ENCODE measurements at places on chromosomes 7 and 10. TPM values are rescaled to one million over a fixed set of nuclear protein-coding genes. Genes with fewer than 3 reads are reported as not detected.

Gene COL17A1
- 0.02 TPM for polyA plus RNA-seq

Gene OR2A25
- not detected for polyA plus RNA-seq

- DNase-seq = no peak
Measured at GRCh38 chr10:44056967-44057805, 327.7 kb downstream of the CXCL12 start.

Gene PAPOLB
- polyA plus RNA-seq = 0.02 TPM

GRCh38 chr7:154774303-154774969, 228.5 kb downstream of the PAXIP1 start:
- DNase-seq = no peak

DNA sequence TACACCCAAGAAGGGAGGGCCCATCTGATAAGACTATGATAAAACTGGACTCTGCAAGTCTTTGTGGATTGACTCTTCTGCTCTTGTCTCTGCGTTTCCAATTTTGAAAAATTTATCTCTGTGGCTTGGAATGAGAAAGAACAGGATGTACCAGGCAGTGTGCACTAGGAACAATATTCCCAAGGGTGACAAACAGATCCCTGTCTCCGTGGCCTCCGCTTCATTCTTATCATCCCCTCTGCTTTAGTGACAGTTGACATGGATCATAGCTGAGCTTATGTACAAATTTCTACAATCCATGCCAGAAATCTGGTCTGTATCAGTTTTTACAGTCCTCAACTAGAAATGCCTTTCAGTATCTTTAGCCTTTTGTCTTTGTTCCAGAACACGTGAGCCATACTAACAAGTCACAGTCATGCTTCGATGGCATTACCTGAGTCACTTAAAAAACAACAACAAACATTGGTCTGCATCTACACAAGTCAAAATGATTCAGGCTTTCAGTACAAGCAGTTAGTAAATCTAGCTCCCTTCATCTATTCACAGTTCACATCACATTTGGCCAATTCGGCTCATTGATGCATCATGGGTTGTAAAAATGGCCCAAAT, 393.6 kb upstream of the CELF2 start:
- no peak for DNase-seq

- no peak for DNase-seq
Measured at GRCh38 chr10:105800641-105801040, 1159.6 kb downstream of the SORCS3 start.

GRCh38 chr7:139422126-139422525, 61.3 kb downstream of the KLRG2 start:
- DNase-seq = no peak

GRCh38 chr7:131010717-131011431, 276.9 kb upstream of the KLF14 start:
- DNase-seq = no peak

DNA sequence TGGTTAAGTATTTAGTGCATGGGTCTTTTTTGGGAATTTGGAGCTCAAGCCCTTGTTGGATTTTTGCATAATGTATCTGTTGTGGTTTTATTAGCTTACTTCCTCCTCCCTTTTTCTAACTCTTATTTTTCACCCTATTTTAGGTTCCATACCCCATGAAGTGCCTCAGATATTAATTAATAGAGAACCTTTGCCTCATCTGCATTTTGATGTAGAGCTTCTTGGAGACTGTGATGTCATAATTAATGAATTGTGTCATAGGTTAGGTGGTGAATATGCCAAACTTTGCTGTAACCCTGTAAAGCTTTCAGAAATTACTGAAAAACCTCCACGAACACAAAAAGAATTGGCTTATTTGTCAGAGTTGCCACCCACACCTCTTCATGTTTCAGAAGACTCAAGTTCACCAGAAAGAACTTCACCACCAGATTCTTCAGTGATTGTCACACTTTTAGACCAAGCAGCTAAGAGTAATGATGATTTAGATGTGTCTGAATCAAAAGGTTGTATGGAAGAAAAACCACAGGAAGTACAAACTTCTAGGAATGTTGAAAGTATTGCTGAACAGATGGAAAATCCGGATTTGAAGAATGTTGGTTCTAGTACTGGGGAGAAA, 28.0 kb downstream of the SIRT1 start:
- no peak for DNase-seq

DNA sequence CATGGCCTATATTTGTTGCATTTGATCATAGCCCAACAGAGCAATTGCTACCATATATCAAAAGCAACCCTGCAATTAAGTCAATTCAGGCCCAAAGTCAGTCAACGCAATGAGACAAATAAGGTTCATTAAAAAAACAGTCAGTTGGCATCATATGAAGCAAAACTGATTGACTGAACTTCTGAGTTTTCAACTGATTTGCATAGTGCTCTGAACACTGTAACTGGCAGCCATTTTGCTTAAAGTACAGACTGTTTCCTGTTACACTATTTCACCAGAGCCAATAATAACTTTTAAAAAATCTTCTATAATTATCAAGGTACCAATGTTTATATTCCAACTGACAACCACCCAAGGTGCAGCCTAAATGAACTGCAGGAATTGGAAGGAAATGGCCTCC, 68.4 kb upstream of the RAPGEF5 start:
- no peak for DNase-seq

Gene GRM3
- not detected for polyA plus RNA-seq

Gene TRIM50
- not detected for polyA plus RNA-seq

Gene DKK1
- polyA plus RNA-seq = 575 TPM

DNA sequence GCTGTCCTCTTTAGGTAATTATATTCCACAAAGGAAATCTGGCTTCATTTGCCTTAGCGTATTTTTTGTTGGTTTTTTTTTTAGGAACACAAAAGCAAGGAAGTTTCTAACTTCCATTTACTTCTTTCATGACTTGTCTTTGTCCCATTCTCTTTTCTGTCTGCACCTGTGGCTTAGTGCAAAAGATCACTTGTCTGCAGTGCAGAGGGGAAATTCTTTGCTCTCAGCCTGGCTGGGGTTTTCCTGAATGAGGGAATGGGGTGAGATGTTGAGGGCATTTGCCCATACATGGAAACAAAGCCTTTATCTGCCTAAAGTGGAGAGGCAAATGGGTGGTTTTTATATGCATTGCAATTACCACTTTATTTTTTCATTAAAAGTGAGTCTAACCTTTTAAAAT, 361.1 kb upstream of the IGFBP3 start:
- DNase-seq = no peak

Gene ANKRD30A
- not detected for polyA plus RNA-seq

DNA sequence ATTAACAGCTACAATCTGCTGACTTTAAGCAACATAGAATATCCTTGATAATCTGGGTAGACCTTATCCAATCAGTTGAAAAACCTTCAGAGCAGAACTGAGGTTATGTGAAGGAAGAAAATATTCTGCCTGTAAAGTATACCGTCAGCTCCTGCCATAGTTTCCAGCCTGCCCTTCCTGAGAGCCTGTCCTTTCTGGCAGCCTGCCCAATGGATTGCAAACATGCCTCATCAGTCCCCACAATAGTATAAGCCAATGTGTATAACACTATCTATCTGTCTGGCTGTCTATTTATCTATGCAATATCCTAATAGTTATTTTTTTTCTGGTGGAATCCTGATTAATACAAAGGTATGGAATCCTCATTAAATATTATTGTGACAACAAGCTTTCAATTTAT, 489.2 kb upstream of the KCND2 start:
- no peak for DNase-seq
